Activated naive CD4-positive, alpha-beta T cell (primary cell): ENCODE measurements at places on chromosomes 6 and 20.

GRCh38 chr6:95743591-95743990 lies 166.3 kb downstream of the MANEA start:
- DNase-seq, result no peak

DNA sequence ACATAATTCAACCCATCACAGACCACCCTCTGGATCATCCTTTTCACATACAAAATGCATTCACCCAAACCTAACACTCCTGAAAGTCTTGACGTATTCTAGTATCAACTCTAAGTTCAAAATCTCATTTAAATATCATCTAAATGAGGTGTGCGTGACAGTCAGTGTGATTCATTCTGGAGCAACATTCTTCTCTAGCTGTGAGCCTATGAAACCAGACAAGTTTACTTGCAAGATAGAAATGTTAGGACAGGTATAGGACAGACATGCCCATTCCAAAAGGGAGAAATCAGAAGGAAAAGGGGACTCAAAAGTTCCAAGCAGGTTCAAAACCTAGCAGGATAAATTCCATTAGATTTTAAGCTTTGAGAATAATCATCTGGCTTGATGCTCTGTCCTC lies 329.7 kb downstream of the CD83 start:
- no peak for DNase-seq

GRCh38 chr6:156027248-156027626 lies 571.6 kb upstream of the NOX3 start:
- DNase-seq, result no peak

GRCh38 chr6:21199262-21199661 lies 394.3 kb upstream of the SOX4 start:
- DNase-seq, result no peak

DNA sequence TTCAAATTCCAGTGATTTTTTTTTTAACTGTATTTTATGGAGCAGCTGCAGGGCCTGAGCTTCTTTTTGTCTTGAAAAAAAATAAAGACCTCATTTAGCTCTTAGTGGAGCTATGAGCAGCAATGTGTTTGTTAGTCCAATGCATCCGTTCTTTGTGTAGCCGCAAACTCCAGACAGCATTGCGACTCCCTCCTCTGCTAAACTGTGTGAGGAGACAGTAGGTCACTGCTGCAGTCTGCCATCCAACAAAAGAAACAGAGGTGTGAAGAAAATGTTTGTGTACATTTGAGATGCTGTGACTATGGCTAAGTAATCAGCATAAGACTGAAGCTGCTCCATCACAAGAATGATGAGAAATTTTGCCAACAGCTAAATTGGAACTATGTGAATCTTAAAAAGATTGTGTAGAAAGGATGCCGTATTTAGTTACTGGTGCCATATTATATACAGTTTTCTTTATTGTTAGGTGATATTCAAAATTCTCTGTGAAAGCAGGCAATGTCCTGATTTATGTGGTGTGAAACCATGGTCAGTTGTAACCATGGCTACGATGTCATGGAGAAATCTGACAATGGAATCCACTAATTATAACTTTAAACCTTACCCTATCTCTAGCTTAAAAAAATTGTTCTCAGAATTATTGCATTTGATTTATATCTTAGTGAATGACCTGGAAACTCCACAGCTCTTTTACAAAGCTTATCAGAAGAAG lies 428.8 kb upstream of the EPHA7 start:
- no peak for DNase-seq

- DNase-seq, result no peak
Observed at GRCh38 chr6:161033667-161034066, 42.1 kb downstream of the MAP3K4 start.

- DNase-seq, result no peak
Observed at GRCh38 chr6:140178935-140179334, 804.5 kb upstream of the CITED2 start.

- DNase-seq, result no peak
Observed at GRCh38 chr6:36598326-36598725, 4.2 kb downstream of the SRSF3 start.

DNA sequence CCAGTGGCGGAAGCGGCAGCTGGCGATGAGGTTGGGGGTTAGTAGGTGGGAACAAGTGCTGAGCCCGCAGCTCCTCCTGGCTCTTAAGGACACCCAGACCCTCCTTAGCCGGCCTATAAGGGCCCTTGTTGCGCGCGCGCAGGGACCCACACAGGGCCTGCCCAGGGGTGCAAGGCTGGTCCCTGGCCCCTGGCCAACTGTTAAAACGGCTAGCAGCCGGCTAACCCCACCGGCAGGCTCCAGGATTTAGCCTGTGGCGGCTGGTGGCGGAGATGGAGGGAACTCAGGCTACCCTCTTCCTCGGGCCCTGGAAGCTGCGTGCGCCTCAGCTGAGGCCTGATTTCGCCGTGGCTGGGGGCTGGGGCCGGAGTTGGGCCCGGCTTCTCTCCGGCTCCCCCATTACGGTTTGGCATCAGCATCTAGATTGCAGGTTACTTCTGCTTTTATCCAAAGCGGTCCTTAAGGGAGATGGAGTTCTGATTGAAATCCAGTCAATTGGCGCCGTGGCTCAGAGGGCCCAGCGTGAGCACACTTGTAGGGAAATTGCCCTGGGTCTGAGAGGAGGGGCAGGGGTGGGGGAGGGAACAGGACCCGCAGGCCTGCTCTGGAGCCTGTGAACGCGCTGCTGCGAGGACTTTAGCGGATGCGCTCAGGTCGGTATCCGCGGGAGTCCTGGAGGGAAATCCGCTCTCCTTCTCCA lies 36.9 kb upstream of the CCDC167 start:
- no peak for DNase-seq

- DNase-seq, result no peak
Observed at GRCh38 chr6:46189726-46190125, 18.9 kb upstream of the ENPP5 start.

DNA sequence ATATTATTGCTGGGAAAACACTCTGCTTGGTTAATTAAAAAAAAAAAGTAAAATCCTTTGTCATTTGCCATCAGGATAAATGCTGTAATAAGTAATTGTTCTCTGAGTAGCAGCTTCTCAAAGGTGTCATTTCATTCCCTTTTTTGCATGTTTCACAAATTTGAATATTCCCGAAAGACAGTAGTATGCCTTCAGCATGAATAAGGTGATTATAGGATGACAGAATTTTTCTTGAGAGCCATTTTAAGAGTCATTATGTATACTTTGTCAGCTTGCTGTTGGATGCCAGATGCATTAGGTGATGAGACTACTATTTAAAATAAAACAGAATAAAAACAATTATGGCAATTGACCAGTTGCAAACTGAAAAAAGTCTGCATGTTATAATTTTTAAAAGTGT lies 200.7 kb downstream of the HDGFL1 start:
- DNase-seq, result no peak

- DNase-seq, result no peak
Observed at GRCh38 chr6:30793521-30794194, 49.3 kb upstream of the IER3 start.

DNA sequence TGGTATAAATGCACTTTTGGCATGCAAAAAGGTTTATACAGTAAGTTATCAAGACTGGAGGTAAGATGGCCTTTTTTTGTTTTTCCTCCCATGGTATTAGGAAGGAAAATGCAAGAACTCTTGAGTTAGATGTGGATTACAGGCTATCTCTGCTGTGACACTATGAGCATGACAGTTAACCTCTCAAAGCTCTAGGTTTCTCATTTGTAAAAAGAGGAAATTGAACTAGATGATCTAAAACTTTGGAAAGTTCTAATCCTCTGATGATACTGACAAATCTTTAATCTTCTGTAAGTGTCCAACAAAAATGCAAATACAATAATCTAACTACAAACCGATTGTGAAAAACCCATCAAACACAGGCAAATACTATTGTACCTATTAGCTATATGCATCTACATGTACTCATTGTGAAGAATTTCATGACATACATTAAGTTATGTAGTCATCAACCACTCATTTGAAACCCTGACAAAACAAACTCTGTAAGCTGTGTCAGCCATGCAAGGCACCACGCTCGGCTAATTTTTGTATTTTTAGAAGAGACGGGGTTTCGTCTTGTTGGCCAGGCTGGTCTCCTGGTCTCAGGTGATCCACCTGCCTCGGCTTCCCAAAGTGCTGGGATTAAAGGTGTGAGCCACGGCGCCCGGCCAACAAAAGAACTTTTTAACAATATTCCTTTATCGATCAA lies 4.2 kb downstream of the CDK19 start:
- DNase-seq, result no peak

DNA sequence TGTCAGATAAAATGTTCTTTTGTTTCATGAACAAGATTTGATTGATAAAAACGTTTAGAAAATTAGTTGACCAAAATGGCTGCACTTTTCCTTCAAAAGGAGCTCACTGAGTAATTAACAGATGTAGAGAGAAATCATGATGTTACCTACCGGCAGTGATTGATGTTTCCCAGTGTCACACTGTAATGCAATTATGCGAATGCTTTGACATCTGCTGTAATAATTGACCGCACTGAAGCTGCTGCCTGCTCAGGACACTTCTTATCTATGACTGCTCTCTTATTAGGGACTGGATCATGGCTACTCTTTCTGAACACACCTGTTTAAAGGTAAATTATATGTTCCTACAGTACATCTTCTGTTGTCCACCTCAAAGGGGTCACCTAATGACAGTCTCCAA lies 94.6 kb downstream of the GPR63 start:
- no peak for DNase-seq

GRCh38 chr20:50218987-50219435 lies 28.4 kb downstream of the CEBPB start:
- no peak for DNase-seq

DNA sequence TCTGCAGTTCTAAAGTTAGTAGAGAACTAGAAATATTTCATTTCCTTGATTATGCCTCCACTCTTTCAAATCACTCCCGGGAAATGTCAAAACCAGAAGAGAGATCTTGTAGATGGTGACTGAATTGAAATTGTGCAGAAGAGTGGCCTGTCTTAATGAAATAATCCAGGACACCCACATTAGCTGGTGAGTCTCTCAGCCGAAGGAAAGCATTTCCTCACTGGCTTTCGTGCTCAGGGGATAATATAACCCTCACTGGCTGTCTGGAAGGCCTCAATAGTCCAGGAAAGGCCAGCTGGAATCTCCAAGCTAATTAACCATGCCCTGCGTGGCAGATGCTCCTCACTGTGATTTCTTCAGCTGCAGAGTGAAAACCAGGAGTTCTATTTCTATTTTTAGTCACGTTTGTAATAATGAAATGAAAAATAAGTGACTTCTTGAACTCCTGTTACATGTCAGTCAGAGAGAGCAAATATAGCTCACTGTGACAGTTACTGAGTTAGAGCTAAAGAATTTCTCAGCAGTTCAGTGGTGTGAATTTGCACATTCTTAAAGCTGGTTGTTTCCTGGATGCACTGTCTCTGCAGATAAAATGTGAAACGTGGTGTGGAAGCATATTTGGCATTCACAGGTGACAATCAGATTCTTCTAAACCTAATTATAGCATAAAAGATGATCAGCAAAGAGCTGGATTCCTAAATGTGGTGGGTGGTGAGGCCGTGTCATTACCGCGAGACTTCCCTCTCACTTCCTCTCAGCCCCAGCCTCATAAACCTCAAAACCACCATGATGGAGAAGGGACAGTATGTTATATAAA lies 211.7 kb downstream of the LMBRD1 start:
- no peak for DNase-seq

GRCh38 chr6:5778317-5778857 lies 228.3 kb downstream of the NRN1 start:
- DNase-seq, result no peak

DNA sequence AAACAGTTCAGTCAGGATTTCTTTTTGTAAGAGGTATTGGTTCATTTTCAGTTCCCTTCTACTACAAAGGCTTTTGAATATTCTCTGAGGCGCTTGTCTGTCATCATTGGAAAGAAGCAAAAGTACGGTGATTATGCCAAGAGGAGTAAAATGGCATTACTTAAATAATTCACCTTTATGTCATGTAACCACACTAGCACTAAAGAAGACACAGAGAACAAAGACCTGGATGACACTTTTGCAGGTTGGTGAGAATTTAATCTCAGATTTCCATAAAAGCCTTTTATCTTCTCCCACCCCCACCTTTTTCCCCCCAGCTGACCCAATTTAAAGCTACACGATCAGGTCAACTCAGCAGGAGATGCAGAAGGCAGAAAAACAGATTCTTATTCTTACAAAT lies 451.8 kb downstream of the HACE1 start:
- DNase-seq, result no peak

DNA sequence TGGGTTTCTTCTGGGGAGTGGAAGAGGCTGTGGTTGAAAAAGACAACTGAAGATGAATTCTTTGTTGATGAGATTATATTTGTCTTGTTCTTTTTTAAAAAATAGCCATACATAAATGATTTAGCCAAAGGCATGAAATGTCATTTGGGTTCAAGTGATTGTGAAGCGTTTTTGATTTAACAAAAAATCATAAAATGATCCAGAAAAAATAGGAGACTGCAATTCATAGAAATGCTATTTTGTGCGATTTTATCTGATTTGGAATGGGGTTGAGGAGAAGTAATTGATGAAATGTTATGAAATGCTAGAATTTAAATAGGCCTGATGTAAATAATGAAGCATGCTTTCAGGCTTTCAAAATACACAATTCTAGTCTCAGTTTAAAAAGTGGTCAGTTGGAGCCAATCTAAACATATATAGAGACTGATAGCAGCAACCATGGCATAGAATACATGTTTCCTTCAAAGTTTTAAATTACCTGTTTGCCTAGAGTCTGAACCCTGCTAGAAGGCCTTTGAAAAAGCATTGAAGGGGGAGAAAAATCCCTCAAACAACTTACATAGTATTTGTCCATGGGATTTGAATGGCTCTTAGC lies 21.8 kb downstream of the PFDN4 start:
- no peak for DNase-seq

GRCh38 chr6:32968867-32969684 lies 682 bp downstream of the BRD2 start:
- peak; percentile 71 for DNase-seq

DNA sequence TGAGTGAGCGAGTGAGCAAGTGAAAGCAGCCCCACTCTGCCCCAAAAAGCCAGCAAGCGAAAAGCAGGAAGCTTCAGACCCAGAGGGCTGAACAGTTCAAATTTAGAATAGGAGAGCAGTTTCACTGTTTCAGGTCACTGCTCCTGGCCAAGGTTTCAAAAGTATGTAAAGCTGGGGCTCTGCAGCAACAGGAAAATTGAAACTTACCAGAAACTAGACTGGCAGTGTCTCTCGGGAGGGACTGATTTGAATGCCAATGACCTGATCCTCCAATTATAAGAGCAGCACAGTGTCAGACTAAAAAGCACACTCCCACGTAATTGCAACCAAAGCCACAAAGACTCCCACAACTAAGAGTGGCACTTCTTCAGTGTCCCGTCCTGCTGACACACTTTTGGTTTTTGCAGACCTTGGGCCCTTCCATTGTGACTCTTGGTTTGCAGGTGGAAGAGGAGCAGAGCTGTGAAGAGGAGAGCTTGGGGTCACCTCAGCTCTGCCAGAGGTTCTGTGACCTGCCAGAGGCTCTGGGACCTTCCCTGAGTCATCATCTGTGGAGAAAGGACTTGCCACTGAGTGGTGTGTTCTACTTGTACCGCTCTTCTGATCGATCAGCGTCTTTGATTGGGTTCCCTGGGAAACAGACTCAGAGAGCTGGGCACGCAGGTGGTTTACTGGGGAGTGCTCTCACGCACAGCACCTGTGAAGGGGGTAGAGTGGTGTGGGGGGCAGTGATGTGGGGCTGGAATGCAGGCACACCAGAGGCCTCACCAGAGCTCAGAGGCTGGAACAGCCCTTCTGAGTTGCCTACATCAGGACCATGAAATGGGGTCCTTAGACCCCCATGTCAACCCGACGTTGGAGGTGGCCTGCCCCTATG lies 52.7 kb upstream of the PTGIS start:
- no peak for DNase-seq
